ENCODE measurements at places on chromosomes 4 and X. TPM values are rescaled to one million over a fixed set of nuclear protein-coding genes. Genes with fewer than 3 reads are reported as not detected.

DNA sequence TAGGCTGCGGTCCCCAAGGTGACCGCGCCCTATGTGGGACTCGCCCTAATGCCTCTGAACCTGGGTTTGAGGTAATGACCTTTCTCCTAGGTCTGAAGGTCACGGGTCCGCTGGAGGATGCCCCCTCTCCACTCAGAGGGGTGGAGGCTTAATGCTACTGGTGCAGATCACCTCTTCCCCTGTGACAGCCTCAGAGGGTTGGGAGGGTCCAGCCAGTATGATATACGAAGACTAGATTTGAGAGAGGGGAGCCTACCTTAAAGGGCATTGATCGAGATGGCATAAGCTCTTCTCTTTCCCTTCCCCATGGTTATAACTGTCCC is 1.0 kb downstream of the SLC25A5 start:
- no peak for DNase-seq

DNA sequence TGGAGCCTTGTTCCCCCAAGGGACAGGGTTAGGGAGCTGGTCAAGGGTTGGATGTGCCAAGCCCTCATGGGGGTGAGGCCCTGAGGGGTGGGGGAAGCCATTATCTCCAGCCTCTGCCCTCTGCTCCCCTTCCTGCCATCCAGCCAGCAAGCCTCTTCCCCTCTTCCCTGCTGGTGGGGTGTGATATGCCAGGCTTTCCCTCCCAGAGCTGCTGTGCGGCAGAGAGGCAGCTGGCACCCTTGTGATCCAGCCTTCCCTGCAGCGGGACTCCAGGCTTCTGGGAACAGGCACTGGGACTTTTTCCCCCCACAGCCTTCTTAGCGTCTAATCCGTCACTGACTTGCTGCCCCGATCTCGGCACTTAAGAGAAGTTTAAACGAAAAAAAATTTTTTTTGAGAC is 6.3 kb downstream of the SSR4 start:
- DNase-seq = no peak

GRCh38 chr4:80140194-80140593 is 57.1 kb upstream of the PRDM8 start:
- DNase-seq = no peak

GRCh38 chrX:153474718-153475117 is 4.3 kb upstream of the HAUS7 start:
- DNase-seq = peak; percentile 41

DNA sequence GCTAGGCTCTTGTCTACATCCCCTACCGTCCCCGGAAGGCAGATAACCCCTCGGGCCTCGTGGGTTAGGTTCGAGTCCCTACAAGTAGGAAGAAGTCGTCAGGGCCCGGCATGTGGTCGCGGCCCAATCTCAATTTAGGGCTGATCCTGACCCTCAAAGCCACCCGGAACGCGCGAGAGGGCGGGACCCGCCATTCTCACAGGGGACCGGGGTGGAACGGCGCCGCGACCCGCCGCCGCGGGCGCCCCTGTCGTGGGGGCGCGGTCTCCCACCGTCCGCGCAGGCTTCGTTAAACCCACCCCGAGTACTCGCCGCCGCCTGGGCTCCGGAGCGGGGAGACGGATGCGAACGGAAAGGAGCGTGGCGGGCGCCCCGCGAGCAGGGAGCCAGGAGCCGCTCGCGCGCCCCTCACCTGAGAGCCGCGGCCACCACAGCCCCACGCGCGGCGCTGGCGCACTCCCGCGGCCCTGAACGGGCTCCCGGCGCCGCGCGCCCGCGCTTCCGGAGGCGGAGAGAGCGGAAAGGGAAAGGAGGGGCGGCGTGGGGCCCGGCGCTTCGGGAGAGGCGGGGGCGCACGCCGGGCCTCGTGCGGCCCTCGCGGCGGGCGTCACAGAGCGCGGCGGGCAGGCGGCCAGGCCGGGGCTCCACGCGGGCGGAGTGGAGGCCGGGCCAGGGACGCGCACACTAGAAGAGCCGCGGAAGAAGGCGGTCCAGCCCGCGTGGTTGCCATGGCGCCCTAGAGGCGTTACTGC is at the start of gene CFAP97:
CFAP97 (minus strand) TSS at position 515 of the 752 bp plus-strand sequence. CDS start 12,804 bp downstream, outside the sequence.
- DNase-seq = peak; percentile 79

DNA sequence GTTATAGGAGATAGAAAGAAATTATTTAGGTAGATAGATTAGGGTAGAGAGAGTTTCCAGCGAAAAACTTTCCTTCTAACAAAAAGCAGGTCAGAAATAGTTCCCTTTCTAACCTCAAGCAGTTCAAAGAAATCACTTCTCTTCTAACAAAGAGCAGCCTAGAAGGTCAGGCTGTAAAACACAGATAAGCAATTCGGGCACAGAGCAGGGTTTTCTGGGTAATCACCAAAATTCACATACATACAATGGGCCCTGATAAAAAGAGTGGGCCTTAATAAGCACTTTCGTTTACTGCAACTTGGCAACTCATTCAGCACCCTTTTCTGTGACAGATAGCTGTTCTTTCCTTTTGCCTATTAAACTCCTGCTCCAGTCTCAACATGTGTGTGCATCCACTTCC is 13.4 kb upstream of the NAF1 start:
- no peak for DNase-seq

GRCh38 chr4:38314663-38315062 is 349.3 kb upstream of the KLF3 start:
- DNase-seq = peak; percentile 76

DNA sequence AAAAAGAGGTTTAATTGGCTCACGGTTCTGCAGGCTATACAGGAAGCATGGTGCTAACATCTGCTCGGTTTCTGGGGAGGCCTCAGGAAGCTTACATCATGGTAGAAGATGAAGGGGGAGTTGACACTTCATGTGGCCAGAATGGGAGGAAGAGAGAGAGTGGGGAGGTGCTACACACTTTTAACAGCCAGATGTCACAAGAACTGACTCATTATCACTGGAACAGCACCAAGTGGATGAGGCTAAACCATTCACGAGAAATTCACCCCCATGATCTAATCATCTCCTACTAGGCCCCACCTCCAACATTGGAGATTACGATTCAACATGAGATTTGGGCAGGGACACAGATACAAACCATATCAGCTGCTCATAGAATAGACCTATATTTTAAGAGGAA is 255.8 kb downstream of the OPHN1 start:
- DNase-seq = no peak

Gene CT45A5
- not detected for total RNA-seq

Gene PDCL2
- total RNA-seq = not detected

Gene RPS6KA6
- 5.9 TPM for total RNA-seq
